Amniotic epithelial cell (primary cell): ENCODE measurements at places on chromosomes 4 and X.

- no peak for DNase-seq
Measured at GRCh38 chr4:62119195-62119594, 919.1 kb downstream of the ADGRL3 start.

DNA sequence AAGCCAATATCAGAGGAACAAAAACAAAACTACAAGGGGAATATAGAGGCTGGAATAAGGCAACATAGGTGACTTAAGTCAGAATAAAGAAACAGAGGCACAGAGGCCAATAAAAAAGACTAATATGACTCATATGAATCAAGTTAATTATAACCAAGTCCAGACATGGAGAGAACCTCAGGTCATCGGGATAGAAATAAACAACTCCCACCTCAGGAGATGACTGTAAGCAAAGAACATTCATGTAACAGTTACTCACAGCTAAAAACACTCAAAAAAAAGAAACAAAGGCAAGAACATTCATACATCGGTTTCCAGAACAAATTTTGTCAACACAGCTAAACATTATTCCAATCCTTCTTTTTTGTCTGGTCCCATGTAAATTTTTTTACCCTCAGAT lies 60.3 kb upstream of the RXFP1 start:
- no peak for DNase-seq

DNA sequence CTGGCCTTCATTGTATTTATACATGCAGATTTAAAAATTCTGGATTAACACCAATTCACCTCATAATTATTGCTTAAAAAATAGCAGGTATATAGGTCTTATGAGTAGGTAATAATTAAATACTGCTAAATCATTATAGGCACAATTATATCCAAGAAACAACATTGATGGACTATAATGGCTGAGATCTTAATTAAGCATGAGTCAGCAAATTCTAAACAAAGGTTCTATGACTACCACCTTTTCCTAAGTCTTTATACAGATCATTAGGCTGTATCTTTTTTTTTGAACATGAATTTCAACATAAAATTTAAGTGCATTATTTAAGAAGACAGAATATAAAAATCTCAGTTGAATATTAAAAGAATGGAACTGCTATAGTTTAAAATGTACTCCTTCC lies 1678.7 kb upstream of the PCDH10 start:
- no peak for DNase-seq

DNA sequence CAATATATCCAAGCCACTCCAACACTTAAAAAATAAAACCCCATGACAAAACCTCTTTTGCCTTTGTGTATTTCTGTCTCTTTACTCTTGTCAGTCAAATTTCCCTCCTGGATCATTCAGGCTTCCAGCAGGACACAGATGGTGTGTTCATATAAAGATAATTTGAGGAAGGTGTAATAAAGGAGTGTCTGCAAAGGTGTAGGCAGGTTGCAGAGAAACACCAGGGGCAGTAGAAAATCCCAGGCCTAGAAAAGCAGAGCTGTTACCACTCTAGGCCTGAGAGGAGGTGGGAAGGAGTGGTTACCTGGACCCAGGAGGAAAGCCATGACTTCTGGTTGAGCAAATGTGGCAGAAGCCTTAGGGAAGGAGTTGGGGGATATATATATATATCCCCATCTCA lies 28.8 kb downstream of the CHRNA9 start:
- no peak for DNase-seq

DNA sequence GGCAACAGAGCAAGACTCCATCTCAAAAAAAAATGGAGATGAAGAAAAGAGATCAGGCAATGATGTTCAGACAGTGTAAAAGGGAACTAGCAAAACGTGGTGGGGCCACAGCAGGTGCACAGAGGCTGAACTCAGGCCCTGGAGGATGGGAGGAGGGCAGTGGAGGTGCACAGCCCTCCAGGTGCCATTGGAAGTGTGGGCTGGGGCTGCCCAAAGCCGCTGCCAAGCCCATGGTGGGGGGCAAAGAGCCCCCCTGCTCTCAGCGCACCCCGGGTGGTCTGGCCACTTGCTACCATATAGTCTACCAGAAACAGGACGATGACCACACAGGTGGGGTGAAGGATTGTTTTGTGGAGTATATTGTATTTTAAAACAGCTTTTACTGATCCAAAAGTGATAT lies 7.1 kb downstream of the TMEM271 start:
- DNase-seq = no peak

GRCh38 chr4:113292371-113293042 lies 243.1 kb downstream of the ANK2 start:
- no peak for DNase-seq

DNA sequence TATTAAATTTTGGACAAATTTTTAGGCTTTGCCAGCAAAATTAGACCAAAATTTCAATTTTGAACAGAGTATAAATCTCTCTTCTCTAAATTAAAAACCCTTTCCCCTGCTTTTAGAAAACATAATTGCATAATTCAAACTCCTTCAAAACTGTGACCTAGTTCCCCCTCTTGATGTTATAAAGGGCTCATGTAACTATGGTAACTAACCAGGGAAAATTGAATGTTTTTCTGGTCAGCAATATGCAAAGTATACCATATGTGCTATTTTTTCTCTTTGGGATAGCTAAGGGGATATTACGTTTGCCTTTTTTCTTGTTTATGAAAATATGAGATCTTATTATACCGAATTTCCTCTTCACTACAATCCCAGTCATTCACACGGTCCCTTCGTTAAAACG lies 5.1 kb upstream of the ING2 start:
- DNase-seq = no peak

DNA sequence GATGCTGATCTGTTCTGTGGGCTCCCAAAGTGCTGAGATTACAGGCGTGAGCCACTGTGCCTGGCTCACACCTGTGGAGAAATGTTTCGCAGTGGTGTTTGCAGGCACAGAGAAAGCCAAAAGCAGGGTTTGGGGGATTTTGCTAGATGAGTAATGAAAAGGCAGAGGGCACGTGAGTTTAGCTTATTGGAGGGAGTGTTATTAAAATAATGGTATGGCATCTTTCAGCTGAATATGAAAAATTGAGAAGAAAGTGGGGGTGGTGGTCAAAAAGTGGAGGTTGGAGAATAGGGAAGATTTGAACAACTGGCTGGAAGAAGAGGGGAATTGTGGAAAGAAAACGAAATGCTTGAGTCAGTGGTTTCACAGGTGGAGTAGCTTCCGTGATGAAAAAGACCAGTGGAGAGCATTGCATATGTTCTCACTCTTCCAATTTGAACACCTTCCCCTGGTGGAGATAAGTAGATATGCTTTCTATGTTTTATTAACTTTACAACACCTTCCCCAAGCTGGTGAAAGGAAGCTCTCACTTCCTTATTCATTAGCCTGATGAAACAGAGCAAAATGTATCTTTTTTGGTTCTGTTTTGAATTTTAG lies 1.1 kb upstream of the CHST7 start:
- DNase-seq = no peak

DNA sequence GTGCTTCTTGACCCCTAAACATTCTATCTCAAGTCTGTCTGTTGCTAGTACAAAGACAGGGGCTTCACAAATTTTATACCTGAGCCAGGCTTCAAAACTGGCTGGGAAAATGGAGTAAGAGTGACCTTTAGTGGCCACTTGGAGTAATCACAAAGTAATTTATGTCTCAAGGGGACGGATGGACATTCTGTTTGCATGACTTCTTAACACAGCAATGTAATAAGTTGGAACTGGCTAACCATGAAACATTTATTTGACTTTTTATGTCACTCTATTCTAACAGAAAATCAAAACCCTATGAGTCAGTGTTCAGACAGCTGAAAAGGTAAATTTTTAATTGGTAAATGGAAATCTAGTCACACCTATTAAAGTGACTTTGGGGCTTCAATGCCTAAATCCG lies 600.6 kb downstream of the ANKRD50 start:
- peak; percentile 89 for DNase-seq

- peak; percentile 27 for DNase-seq
Measured at GRCh38 chrX:70478526-70479245, 34.1 kb downstream of the DLG3 start.

DNA sequence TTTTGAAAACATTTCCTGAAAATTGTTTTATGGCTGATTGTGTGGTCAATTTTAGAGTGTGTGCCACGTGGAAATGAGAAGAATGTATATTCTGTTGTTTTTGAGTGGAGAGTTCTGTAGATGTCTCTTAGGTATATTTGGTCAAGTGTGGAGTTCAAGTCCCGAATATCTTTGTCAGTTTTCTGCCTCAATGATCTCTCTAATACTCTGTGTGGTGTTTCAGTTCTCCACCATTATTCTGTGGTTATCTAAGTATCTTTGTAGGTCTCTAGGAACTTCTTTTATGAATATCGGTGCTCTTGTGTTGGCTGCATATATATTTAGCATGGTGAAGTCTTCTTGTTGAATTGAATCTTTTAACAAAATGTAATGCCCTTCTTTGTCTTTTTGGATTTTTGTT lies 113.3 kb downstream of the LINC00632 start:
- DNase-seq = no peak

GRCh38 chr4:172404676-172405075 lies 591.5 kb downstream of the GALNTL6 start:
- DNase-seq = no peak

- DNase-seq = no peak
Measured at GRCh38 chr4:59904331-59904730, 1295.8 kb upstream of the ADGRL3 start.

DNA sequence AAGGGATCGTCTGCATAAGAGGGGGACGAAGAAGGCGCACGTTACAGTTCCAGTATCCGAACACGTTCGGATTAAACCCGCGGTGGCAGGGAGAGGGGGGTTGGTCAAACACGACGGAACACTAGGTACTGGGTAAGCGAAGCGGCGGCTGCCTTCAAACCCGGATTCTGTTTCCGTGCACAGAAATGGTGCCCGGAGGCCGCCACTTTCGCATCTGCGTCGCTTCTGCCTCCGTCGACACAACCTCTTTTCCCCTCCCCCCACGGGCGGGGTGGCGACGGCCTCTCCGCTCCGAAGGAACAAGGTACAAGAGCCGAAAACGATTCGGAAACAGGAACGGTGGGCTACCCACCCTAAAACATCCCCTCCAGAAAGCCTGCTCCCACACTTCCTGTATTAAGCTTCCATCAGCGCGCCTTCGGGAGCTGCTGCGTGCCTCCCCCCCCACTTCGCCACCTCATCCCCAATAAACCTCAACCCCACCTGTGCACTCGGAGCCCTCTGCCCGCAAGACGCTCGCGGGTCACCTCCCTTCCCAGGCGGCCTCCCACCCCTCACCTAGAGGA lies 667 bp downstream of the G3BP2 start:
- peak; percentile 35 for DNase-seq

- peak; percentile 21 for DNase-seq
Measured at GRCh38 chr4:168598191-168598590, 101.3 kb downstream of the PALLD start.

DNA sequence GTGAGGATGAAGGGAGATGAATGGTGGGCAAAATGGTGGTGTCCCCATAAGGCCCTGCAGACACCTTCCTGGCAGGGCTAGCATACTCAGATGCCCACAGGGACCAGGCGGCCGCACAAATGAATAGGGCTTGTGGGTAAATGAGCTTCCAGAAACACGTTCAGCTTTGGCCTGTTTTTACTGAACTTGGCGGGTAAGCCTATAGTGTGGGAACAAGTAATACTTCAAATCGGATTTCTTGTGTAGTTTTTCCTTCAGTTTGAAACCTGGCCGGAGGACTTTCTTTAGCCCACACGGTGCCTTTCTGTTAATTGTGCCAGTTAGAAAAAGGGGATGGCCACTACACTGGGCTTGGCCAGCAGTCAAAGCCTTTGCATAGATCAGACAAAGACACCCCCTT lies 22.8 kb downstream of the SMS start:
- DNase-seq = no peak

GRCh38 chr4:152385551-152385950 lies 150.3 kb downstream of the FBXW7 start:
- no peak for DNase-seq

DNA sequence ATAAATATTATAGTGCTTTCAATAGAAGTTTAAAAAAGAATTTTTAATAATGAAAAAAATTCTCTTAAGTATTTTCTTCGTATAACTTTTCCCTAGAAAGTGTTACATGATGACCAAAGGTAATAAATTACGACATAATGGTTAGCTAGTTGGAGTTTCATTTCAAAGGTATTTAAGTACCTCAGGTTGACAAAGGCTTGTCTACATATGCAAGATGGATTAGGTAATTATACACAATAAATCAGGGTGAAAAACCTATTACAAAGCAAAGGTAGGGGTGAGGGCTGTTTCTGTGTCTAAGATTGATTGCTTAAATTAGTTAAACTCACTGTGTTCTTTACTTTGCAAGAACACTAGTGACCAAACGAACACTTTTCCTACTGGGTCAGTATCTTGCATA lies 508.5 kb upstream of the FAT1 start:
- no peak for DNase-seq

DNA sequence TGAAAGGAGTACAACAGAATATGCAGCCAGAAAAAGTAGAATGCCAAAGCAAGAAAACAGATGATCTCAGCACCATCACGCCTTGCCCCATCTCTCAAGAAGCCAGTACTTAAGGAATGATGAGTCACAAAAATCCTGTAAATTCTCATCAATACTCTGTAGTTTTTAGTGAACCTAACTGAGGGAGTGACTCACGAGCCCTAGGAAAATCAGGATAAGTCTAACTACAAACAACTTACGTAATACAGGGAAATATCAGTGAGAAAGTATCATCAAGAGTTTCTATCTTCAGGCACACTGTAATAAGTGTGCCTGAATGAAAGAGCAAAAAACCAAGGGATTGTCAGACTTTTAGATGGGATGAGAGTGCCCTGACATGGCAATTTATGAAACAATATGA lies 644.4 kb downstream of the STPG2 start:
- peak; percentile 81 for DNase-seq

GRCh38 chrX:101385795-101386541 lies at the start of gene BTK:
Gene BTK, minus strand, starts transcription at chrX:101386191. Its CDS starts 10,907 bp downstream, at chrX:101375284.
- DNase-seq = no peak

DNA sequence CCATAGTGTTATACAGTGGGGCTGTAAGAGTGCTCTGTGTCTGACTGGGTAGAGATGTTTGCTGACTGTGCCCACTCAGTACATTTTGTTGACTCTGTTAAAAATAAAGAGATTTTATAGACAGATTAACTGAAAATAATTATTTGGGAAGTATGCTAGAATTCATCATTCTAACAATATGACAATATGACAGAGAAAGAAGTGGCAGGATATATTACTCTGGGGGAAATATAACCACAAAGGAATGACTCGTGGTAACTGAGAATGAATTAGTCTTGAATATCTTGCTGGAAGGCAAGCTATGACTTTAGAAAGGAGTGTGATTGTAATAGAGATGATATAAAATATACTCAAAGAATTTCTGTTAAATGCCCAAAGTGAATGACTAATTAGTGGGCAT lies 46.8 kb downstream of the TMEM165 start:
- no peak for DNase-seq

- no peak for DNase-seq
Measured at GRCh38 chr4:87720094-87720691, 70.1 kb downstream of the DMP1 start.

GRCh38 chrX:64536736-64537135 lies 141.5 kb upstream of the MTMR8 start:
- no peak for DNase-seq

GRCh38 chrX:45505214-45505613 lies 304.5 kb upstream of the DIPK2B start:
- peak; percentile 72 for DNase-seq

DNA sequence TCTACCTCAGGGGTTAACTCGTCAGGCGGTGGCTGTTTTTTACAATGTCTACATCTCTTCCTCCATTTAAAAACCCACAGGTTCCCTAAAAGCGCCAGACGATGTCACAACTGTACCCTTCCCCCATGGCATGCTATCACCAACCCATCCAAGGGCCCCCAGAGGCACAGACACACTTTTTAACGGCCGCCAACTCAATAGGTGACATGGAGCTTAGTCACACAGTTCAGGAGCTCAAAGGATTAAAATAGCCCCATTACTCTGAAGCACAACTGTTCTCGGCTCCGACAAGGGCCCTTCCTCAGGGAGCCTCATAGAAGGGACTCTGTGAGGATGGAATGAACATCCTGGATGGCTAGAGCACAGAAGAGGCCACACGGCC lies 12.4 kb downstream of the SH3KBP1 start:
- no peak for DNase-seq
